Hematopoietic multipotent progenitor cell treated with erythropoietin and hydrocortisone succinate and interleukin-3 and kit ligand, for 6 days (in vitro differentiated cells): ENCODE measurements at places on chromosomes 3 and 15.

GRCh38 chr3:45362161-45362560 lies 26.2 kb upstream of the LARS2 start:
- DNase-seq, result no peak

- no peak for DNase-seq
These were observed 205.4 kb upstream of the TRIM42 start for GRCh38 chr3:140472306-140473020.

GRCh38 chr15:68580026-68580882 lies 1.5 kb downstream of the CORO2B start:
- DNase-seq, result no peak

GRCh38 chr3:167483708-167484475 lies 10.1 kb upstream of the SERPINI2 start:
- no peak for DNase-seq

- DNase-seq, result no peak
These were observed 17.7 kb downstream of the PIF1 start for GRCh38 chr15:64807751-64808222.

- DNase-seq, result no peak
These were observed 15.8 kb downstream of the SCG5 start for GRCh38 chr15:32657198-32657883.

DNA sequence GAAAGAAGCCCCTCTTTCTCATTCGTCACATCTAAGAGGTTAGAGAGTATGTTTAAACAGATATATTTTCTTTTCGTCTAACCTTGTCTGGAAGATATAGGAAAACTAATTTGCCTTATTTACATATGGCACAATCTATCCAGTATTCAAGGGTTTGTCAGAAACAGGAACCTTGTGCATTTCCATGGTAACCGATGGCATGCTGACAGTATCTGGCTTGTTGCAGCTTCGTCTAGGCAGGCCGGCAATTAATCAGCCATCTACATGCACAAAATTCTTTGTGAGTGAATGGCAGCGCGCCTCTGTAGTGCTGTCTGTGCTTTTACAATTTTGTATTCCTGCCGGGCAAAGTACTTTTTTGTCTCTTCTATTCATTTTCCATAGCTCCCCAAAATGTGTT lies 294.0 kb upstream of the SOX2 start:
- peak; percentile 5 for DNase-seq

DNA sequence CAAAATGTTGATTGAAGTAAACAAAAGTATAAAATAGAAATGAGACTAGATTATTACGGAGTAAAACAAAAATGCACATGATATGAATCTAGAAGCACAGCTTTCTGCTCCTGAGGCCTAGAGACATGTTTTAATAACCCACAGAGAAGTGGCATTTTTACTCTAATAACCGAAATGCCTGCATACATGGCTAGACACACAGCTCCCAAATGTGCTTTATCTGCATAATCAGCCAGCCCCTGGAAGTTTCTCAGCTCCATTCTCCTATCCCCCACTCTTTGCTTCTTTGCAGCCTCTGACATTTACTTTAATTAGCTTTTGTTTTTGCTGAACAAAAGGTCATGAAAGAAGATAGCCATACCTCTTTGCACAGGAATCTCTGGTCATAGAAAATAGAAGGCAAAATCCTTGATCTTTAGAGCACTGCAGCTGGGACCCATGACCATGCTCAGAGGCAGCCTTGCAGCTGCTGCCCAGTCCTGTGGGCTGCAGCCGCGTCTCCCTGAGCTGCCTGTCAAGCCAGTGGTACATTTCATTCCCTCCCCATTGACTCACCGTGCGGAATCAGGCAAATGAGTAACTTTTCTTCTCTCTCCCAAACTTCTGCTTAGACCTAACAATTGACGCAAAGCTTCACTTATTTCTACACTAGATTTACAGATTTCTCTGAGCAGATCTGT lies at the start of gene VEPH1:
TSS of gene VEPH1 (minus strand) at position 501 of the 680 bp plus-strand sequence. CDS start 8,067 bp downstream, outside the sequence.
- DNase-seq, result no peak

GRCh38 chr3:196251918-196252317 lies 35.6 kb downstream of the SLC51A start:
- no peak for DNase-seq

DNA sequence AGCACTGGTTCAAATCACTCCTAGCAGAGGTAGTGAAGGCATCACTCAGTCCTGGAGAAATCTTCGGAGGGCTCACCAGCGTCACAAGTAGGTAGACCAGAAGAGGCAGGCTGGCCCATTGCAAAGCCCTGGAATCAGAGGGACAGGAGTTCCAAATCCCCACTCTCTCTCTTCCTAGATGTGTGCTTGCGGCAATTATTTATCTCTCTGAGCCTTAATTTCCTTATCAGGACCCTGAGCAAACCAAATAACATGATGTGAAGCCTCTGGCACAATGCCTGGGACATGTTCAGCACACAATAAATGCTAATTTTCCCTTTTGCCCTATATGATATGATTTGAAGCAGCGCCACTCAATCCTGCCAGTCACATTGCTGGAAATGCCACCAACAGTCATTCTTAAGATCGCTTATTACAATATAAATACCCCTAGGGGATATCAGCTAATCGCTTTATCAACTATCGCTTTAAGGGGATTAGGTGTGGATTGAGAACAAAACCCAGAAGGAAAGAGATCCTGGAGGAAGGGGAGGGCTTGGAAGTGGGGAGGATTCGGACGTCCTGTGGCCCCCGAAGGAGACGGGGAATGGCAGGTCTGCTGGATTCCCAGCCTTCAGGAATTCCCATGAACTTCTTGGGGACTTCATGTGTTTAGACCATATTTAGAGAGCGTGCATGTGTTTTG lies 59.5 kb upstream of the TSEN2 start:
- peak; percentile 57 for DNase-seq

- peak; percentile 70 for DNase-seq
These were observed 6.9 kb downstream of the PLXND1 start for GRCh38 chr3:129599607-129600006.

- DNase-seq, result no peak
These were observed 317.7 kb downstream of the EDEM1 start for GRCh38 chr3:5505163-5505562.

- no peak for DNase-seq
These were observed 41.6 kb upstream of the TMEM87A start for GRCh38 chr15:42314818-42315217.

GRCh38 chr3:54125300-54125699 lies 2.9 kb downstream of the CACNA2D3 start:
- DNase-seq, result no peak

DNA sequence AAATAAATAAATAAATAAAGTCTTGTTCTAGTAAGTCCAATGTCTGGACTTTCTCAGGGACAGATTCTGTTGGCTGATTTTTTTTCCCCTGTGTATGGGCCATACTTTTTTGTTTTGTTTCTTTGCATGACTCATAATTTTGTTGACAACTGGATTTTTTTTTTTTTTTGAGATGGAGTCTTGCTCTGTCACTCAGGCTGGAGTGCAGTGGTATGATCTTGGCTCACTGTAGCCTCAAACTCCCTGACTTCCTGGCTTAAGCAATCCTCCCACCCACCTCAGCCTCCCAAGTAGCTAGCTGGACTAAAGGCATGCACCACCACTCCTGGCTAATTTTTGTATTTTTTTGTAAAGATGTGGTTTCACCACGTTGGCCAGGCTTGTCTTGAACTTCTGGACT lies 38.9 kb downstream of the TICRR start:
- no peak for DNase-seq

GRCh38 chr15:36808411-36809160 lies 229.2 kb downstream of the CDIN1 start:
- DNase-seq, result no peak

DNA sequence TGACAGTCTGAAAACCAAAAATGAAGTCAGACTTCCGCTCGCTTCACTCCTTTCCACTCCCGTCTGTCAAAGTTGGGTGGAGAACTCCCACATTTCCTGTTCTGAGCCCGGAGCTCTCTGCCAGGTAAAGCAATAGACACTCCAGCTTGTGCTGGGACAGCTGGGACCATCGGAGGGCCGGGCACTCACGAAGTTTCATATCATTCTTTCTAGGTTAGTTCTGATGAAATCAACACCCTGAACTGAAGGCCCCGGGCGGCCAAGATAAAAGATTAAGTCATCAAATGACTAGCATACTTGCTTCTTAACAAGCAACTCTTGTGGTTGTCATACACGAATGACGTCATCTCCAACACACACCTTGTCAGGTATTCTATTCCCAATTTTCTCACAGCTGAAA lies 42.1 kb downstream of the MAGI1 start:
- DNase-seq, result no peak

DNA sequence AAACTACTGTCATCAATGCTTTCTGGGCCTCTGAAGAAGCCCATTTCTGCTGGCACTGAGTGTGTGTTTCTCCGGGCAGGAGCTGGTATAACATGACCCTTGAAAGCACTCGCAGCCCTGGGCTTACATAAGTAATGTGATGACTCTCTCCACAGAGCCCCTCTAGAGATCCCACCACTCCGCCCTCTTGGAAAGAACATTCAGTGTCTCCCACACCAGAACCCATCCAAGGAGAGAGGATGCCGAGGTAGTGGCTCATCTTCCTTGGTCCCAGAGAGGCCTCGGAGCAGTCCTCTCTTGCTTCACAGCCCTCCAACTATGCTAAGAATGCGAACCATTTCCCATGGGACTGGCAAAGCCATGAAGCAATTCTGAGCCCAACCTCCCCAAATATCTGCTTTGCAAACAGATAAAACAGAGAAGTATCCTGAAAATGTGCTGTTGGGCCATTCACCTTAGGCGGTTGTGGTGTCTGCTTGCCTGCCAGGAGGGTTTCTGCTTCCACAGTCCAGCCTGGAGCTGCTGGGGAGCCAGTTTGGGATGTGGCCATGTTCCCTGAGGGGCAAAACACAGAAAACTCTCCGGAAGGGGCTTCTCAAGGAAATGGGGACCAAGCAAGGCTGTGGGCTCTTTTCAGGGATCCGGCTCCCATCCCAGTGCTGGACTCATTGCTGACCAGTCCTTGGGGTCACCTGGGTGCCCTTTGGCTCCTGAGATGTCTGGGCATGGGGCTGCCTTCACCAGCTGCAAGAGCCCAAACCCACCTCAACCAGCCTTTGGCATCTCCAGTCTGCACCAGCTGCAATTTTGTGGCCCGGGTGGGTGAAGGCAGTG lies 47.3 kb downstream of the AMOTL2 start:
- no peak for DNase-seq

GRCh38 chr15:53072077-53072476 lies 281.9 kb upstream of the ONECUT1 start:
- peak; percentile 76 for DNase-seq

DNA sequence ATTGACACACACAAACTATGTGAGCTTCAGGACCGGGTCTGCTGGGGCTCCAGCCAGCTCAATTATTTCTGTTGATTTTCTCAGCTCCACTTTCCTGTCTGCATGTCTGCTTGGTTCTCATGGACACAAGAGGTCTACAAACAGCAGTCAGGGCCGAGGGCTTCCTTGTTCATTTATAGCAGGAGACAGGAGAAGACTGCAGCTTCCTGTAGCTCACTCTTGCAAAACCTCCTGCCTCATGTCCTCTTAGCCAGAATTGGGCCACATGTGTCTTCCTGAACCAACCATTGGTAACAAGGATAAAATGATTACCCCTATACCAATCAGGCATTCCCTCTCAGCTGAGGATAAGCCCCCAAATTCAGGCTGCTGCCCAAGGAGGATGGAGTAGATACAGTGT lies 182.8 kb downstream of the TLE3 start:
- DNase-seq, result peak; percentile 19

GRCh38 chr3:186883686-186884058 lies 41.2 kb downstream of the ADIPOQ start:
- DNase-seq, result peak; percentile 69

DNA sequence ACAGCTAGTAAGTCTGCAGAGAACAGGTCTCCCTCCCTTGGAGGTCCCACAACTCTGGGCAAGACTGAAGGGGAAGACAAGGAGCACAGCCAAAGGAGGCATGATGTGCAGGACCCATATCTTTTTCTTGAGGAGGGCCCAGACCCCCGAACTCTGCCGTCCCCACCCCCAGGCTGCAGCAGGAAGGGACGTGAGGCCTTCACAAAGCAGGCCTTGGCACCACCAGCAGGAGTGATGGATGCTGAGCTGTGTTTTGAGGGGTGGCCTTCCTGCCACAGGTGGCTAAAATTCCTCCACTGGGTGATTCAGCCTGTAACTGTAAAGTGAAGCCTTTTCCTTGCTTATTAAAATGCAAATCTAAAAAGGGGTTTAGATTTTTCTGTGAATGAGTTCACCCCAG lies 8.6 kb downstream of the PLA2G4D start:
- DNase-seq, result no peak

GRCh38 chr15:57919754-57920153 lies 145.8 kb downstream of the ALDH1A2 start:
- no peak for DNase-seq

- DNase-seq, result no peak
These were observed 966 bp downstream of the ALAS1 start for GRCh38 chr3:52198643-52199608.

GRCh38 chr3:52570076-52570475 lies 33.7 kb downstream of the UQCC5 start:
- DNase-seq, result no peak

DNA sequence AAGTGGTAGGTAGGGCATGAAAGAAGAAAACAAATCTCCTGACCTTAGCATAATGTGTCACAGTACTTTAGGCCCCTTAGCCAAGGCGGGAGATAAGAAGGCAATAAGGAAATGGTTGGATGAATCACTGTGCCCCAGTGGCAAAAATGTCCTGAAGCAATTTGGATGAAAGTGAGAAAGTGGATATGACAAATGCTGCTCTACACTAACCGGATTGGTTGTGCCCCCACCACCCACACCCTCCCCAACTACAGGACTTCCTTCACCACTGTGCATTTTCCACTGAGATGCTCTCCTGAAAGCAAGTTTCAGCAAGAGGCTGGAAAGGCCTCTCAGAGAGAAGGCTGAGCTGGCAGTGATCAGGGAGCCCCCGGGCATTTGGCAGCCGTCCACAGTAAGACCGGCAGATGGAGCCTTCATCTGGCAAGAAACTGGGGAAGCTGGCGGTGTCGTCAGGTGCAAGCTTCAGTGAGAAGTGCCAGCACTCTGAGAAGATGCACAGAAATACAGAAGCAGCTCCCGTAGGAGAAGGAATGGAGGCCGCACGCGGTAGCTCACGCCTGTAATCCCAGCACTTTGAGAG lies 63.8 kb downstream of the ATP1B3 start:
- DNase-seq, result peak; percentile 67

- DNase-seq, result no peak
These were observed 435.6 kb downstream of the GOLGA6L6 start for GRCh38 chr15:20106026-20106425.

DNA sequence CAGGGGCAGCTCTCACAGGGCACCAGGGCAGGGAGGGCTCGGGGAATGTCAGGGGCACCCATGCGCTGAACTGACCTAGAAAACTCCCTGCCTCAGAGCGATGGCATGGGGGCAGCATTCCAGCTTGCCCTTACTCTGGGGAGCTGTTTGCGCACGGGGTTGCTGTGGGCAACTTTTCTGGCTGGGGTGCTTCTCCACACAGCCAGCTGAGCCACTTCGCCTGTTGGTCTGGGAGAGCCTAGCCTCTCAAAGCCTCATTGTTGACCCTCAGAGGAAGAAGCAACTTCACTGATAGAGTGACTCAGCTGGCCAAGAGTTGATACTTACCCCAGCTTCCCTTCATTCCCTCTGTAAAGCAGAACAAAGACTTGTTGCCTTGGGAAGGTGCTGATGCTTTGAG lies 42.6 kb upstream of the MRPS22 start:
- DNase-seq, result peak; percentile 3
